ENCODE measurements at places on chromosomes 2 and 18.

DNA sequence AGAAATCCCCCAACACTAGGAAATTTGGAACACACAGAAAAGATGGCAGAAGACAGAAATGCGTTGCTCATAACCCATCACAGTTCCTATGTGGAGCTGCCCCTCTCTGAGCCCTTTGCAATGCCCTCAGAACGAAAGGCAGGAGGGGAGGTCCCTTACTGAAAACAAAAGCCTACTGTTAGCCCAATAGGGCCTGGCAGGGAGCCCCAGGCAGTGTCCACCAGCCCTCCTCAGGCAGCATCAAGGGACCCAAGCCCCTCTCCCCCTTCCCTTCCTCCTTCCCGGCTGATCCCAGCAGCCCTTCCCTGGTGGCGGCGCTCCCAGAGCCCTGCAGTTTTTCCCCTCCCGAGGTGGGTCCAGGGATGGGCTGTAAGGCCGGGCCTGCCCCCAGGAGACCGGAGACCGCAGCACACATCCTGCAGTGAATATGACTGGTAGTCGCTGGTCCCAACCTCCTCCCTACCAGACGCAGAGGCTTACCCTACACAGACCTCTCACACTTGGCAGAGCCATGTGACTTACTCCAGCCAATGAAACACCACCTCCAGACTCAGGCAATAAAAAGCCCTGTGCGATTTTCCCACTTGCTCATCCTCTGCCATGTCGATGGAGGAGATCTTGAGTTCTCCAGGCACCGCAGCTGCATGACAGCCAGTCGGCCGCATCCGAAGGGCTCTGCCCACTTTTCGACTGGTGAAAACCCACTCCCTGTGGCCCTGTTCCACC, 19.4 kb upstream of the DUSP2 start:
- DNase-seq: no peak

DNA sequence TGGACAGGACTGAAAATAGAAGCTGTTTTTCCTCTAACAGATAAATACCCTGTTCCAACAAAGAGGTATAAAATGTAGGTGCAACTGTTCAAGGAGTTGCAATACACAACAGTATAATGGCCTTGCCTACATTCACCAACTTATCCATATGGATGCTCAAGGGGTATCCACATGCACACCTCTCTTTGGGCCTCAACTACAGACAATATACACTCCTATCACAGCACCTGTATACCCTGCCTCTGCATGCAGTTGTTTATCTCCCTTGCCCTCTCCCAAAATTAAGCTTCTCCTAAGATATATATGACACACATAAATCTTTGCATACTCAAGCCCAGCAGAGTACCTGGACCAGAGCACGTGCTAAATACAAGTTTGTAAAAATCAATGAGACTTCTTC, 37.3 kb downstream of the DARS1 start:
- DNase-seq: no peak

DNA sequence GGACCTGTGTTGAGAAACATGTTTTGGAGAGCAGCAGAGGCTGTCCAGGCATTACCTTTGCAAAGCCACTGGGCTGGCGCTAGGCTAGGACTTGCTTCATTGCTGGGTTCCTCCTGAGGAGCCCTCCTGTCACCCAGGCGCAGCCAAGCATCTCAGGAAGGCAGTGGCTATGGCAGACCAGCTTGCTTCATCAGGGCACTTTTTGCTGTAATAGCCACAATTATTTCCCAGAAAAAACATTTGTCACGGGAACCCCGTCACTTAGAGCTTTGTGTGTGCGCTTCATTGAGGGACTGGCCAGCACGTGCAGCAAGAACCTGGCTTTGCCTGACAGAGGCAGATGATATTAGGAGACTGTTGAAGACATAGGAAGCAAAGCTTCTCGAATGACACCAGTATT, 36.4 kb downstream of the SLC20A1 start:
- no peak for DNase-seq

GRCh38 chr2:178589335-178589734, 109.1 kb downstream of the PLEKHA3 start:
- no peak for DNase-seq

DNA sequence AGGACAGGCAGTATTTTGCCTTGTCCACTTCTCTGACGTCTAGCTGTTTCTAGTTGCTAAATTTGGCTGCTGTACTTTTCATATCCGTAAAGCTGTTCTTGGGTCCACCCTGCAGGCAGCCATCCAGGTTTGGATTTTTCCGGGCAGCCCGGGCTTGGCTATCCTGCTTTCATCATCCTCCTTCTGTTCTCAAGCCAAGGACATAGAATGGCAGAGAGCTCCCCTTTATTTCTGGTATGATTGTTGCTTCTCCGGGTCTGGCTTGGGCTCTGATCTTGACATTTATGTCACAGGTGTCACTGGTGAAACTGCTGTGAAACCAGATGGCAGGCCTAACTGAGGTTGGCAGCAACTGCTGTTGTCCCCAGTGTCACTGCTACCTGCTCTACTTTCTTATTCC, 35.5 kb downstream of the SCN2A start:
- DNase-seq: no peak

DNA sequence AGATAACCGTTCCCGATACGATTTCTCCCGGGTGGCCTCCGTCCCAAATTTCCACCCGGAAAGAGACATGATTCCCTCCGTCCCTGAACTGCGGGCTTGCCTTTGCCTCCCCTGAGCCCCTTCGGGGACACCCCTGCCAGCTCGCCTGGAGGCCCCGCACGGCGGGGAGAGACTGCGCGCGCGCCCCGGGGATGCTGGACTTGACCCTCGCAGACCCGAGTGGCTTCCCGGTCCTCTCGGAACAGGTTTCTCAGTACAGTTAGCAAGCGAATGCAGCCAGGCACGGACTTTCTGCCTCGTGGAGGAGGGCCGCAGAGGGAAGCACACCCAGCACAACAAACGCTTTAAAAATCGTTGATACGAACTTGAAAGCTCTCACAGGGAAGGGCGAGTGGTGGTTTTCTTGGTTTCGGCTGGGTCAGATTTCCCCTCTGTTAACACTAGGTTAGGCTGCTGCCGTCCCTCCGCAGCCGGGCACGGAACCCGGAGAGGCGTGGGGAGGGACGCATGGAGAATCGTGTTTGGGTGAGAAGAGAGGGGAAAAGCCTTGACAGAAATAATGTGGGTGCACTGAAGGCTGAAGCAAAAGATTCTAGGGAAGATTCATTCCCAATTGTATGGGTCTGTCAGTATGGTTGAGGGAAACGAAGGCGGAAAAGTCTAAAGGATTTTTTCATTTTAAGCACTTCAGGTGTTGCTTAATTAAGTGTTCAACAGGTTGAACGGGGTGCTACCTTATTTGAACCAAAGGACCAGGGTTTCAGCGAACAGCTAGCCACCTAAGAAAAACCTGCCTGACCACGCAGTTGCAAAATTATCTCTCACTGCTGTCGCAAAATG, 916 bp downstream of the TNFRSF11A start:
- DNase-seq: no peak

DNA sequence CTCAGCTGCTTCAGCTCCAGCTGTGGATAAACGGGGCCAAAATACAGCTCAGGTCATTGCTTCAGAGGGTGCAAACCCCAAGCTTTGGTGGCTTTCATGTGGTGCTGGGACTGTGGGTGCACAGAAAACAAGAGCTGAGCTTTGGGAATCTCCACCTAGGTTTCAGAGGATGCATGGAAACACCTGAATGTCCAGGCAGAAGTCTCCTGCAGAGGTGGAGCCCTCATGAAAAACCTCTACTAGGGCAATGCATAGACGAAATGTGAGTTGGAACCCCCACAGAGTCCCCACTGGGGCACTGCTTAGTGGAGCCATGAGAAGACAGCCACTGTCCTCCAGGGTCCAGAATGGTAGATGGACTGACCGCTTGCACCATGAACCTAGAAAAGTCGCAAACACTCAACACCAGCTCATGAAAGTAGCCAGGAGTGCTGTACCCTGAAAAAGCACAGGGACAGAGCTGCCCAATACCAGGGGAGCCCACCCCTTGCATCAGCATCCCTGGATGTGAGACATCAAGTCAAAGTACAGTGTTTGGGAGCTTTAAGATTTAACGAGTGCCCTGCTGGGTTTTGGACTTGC, 147.9 kb upstream of the SOX11 start:
- no peak for DNase-seq

- DNase-seq: no peak
Measured at GRCh38 chr2:218020966-218021535, 18.3 kb upstream of the TNS1 start.

- DNase-seq: no peak
Measured at GRCh38 chr2:204108781-204109295, 172.3 kb downstream of the ICOS start.

GRCh38 chr2:213238753-213239495, 45.3 kb upstream of the SPAG16 start:
- DNase-seq: peak; percentile 36

GRCh38 chr2:131367352-131367751, 3.4 kb upstream of the RAB6D start:
- no peak for DNase-seq

GRCh38 chr2:158955842-158956365, 12.5 kb upstream of the TANC1 start:
- DNase-seq: no peak

DNA sequence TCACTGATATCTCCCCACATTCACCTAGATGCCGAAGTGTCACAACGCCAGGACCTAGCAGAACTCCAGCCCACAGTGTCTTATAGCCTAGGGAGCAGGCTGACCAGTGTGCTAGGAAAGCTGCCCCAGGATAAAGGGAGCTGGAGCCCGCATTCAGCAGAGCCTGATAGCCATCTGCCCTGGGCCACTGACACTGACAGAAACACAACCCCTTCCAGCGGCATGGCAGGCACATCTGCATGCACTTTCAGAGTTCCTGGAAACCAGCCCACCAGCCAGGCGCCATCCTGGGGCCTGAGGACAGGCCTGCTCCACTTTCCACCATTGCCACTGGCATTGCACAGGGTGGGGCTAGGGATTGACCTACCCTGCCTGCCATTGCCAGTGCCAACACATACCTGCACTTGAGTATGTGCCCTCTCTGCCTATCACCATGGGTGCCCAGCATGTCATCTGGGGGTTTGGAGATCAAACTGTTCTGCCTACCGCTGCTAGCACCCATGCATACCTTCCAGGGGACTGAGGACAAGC, 290.1 kb upstream of the KLHL14 start:
- DNase-seq: no peak

DNA sequence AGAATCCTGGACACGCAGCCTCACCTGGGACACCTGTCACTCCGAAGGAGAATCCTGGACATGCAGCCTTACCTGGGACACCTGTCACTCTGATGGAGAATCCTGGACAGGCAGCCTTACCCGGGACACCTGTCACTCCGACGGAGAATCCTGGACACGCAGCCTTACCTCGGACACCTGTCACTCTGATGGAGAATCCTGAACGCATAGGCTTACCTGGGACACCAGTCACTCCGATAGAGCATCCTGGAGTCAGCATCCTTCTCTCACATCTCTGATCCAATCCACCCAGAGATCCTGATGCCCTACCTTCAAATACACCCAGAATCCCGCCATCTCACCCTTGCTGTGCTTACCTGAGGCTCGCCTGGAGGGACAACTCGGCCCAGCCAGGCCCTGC, 154.9 kb downstream of the NDUFA10 start:
- no peak for DNase-seq

DNA sequence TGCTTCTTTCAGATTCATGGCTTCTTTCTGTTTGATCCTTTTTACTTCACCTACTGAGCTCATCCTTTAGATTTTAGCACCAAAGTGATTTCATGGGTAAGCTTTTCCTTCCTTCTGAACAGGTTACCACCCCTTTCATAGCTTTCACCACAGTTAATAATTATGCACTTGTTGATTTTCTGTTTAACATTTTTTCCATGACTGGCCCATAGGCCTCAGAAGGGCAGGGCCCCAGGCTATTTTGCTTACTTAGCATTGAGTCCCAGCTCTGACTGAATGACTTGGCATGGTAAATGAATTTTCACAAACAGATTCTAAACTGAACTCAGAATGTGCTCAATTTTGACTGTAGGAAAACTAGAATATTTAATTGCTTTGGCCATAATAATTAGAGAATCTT, 177.0 kb downstream of the GCA start:
- no peak for DNase-seq

DNA sequence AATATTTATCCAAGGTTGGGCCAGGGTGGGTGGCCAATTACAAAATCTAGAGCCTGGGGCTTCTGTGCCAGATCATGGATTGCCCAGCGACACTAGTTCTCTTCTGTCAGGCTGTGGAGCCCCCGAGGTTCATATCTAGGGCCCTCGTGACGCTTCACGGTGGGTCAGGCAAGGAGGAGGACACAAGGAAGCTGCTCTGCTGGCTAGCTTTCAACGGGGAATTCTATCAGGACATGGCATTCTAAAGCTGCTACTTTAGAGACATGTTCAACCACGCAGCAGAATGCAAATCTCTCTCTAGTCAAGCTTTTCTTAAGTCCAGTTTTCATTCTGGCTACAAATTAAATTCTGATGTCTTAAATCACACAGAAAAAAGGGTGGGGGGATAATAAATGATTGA, 180.2 kb downstream of the THADA start:
- no peak for DNase-seq

- no peak for DNase-seq
Measured at GRCh38 chr2:160581448-160581847, 87.8 kb upstream of the RBMS1 start.

DNA sequence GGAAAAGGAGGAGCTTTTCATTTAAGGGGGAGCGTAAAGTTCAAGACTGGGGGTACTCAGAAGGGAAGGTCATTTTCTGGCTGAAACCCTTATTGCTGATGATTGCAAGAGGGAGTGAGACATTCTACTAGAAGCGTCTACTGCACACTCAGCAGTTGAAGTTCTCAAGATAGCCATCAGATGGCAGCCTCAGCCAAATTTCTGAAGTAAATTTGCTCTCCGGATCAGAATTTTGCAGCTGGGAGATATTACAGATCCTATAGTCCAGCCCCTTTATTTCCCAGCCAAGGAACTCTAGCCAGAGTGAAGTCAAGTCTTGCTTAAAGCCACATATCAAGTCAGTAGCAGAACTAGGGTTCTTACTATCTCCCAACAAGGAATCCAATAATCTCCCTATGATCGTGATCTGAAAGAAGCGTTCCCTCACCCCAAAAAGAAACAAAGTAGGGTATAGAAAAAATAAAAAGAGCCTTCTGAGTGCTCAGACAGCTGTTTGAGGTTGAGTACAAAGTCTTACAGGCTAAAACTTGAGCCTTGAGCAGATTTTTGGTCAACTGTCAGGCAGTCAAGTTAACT, 24.0 kb downstream of the RAX start:
- peak; percentile 81 for DNase-seq

GRCh38 chr2:164808776-164809175, 32.8 kb downstream of the COBLL1 start:
- DNase-seq: no peak

GRCh38 chr2:144596073-144596871, 76.4 kb upstream of the ZEB2 start:
- DNase-seq: no peak

GRCh38 chr2:11533278-11534070, at the start of gene GREB1:
GREB1 (plus strand) TSS chr2:11534045; CDS start chr2:11556615, 22,570 bp downstream.
- DNase-seq: no peak

DNA sequence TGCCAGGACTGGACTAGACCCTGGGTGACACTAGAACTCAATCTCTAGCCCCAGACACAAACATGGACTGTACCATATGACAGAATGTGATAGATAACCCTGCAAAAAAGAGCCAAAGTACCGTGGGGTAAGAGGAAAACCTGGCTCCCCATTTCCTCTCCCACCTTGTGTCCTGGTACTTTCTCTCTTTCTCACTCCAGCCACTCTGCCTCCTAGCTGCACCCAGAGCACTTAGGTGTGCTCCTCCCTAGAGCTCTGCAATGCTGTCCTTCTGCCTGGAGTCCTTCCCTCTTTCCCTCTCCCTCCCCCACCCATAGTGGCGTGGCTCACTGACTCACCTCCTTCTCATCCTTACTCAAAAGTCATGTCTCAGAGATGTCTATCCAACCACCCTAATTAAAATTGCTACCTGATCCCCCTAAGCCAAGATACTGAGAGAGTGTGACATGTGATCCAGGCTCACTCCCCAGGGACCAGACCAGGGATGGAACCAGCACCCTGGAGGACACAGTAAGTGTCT, 171.3 kb downstream of the LOXHD1 start:
- DNase-seq: no peak

Data from AG09319 (cell line).